ENCODE measurements at places on chromosomes 4 and X. TPM values are rescaled to one million over a fixed set of nuclear protein-coding genes. Genes with fewer than 3 reads are reported as not detected.

GRCh38 chrX:76127341-76127740, 45.5 kb upstream of the PBDC1 start:
- no peaks in the 10 kb centered on the region for H3K27me3 ChIP-seq
- no peak overlapping the region for H3K27ac ChIP-seq
- DNase-seq: no peak
- no peaks in the 10 kb centered on the region for H3K36me3 ChIP-seq
- H3K4me3 ChIP-seq: no peak overlapping the region

GRCh38 chrX:23765449-23765848, 17.5 kb upstream of the SAT1 start:
- no peaks in the 10 kb centered on the region for H3K27me3 ChIP-seq
- no peak overlapping the region for H3K4me3 ChIP-seq
- H3K4me1 ChIP-seq: no peaks in the 10 kb centered on the region
- no peak overlapping the region for H3K27ac ChIP-seq
- H3K36me3 ChIP-seq: no peaks in the 10 kb centered on the region

The RTL3 gene
- total RNA-seq: not detected

DNA sequence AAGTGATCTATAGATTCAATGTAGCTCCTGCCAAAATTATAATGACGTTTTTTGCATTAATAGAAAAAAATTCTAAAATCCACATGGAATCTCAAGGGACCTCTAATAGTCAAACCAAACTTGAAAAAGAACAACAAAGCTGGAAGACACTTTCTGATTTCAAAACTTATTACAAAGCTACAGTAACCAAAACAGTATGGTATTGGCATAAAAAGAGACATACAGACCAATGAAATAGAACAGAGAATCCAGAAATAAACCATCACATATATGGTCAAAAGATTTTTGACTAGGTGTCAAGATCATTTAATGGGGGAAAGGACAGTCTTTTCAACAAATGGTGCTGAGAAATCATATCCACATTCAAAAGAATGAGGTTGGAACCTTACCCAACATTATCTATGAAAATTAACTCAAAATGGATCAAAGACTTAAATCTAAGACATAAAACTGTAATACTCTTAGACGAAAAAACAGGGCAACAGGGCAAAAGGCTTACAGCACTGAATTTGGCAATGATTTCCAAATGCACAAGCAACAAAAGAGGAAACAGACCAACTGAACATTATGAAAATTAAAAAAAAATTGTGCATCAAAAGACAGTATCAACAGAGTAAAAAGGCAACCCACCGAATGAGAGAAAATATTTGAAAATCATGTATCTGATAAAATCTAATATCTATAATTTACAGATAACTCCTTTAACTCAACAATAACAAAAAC, 3.9 kb downstream of the FBXO8 start:
- no peaks in the 10 kb centered on the region for H3K27me3 ChIP-seq
- no peaks in the 10 kb centered on the region for H3K36me3 ChIP-seq
- no peak overlapping the region for H3K4me3 ChIP-seq
- no peak for DNase-seq

The CCDC110 gene
- total RNA-seq: 2.0 TPM

The RASSF6 gene
- total RNA-seq: not detected

GRCh38 chr4:38084877-38085711, 124.9 kb downstream of the PTTG2 start:
- peaks cover 12% of the 10 kb centered on the region for H3K4me1 ChIP-seq
- DNase-seq: peak; percentile 20
- H3K27me3 ChIP-seq: no peaks in the 10 kb centered on the region
- no peaks in the 10 kb centered on the region for H3K36me3 ChIP-seq
- H3K4me3 ChIP-seq: no peak overlapping the region

The CYTL1 gene
- 1.1 TPM for total RNA-seq

DNA sequence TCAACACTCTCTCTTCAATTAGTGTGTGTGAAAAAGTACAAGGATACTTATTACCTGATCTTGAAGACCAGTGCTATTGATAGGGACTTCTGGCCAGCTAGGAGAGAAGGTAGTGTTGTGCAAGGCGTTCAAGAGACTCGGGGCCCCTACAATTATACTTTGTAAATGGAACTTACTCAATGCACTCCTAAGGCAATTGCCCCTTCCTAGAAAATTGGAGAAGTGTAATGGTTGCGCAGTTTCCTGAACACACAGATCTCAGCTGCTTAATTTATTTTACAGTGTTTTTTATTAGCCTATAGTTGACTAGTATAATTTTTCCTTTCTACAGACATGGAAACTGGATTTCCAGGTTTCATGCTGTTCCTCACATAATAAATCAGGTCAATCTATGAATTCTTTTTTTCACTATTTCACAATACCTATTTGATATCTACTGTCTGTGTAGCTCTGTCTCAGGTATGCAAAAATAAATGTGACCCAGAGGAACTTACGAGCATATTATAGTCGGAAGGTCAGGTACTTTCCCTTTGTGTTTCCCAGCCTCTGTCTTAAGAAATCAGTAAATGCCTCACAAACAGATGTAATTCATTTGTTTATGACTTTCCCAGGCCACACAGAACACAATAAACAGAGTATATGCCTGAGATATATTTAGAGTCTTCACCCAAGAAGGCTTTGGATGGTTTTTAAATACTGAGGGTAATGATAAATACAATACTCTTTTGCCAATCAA, 89.1 kb upstream of the TET2 start:
- no peaks in the 10 kb centered on the region for H3K36me3 ChIP-seq
- DNase-seq: no peak
- no peak overlapping the region for H3K4me3 ChIP-seq
- H3K4me1 ChIP-seq: peaks cover 9% of the 10 kb centered on the region
- H3K27me3 ChIP-seq: no peaks in the 10 kb centered on the region
- no peak overlapping the region for H3K27ac ChIP-seq

The ELMOD2 gene
- 128 TPM for total RNA-seq

- peaks cover 10% of the 10 kb centered on the region for H3K27me3 ChIP-seq
- peaks cover 8% of the 10 kb centered on the region for H3K4me1 ChIP-seq
- H3K36me3 ChIP-seq: no peaks in the 10 kb centered on the region
- no peak for DNase-seq
- peak overlapping the region; percentile 92 for H3K27ac ChIP-seq
Measured at GRCh38 chrX:153927672-153927921, 1.5 kb upstream of the ARHGAP4 start.

- no peak overlapping the region for H3K4me3 ChIP-seq
- no peak overlapping the region for H3K27ac ChIP-seq
- H3K36me3 ChIP-seq: no peaks in the 10 kb centered on the region
- no peak for DNase-seq
- no peaks in the 10 kb centered on the region for H3K27me3 ChIP-seq
Measured at GRCh38 chrX:153741446-153741845, 16.8 kb downstream of the ABCD1 start.

DNA sequence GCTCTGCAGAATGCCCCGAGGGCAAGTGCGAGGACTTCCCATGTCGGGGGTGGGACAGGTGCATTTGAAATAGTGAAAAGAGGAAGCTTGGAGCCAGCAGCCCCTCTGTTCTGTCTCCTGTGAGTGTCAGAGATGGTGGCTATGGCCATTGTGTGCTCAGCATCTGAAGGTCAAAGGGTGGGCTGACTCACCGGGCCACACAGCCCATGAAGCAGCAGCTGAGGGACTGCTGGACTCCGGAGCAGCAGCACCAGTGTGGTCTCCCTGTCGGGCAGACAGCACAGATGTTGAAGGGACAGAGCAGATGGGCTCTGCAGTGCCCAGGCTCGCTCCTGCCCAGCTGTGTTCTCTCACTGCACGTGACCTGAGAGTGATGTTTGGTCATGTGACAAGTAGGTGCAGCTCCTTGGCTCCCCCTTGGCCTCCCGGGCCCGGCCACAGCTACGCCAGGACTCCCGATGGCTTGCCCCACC, 53.5 kb downstream of the TBC1D14 start:
- no peaks in the 10 kb centered on the region for H3K36me3 ChIP-seq
- H3K27me3 ChIP-seq: no peaks in the 10 kb centered on the region
- H3K4me1 ChIP-seq: peaks cover 39% of the 10 kb centered on the region
- H3K4me3 ChIP-seq: peak overlapping the region; percentile 26

The PAGE2 gene
- not detected for total RNA-seq

GRCh38 chrX:1894740-1895139, 279.9 kb downstream of the ASMT start:
- no peaks in the 10 kb centered on the region for H3K36me3 ChIP-seq
- no peaks in the 10 kb centered on the region for H3K27me3 ChIP-seq
- DNase-seq: no peak
